ENCODE measurements at places on chromosomes 6 and 20.

GRCh38 chr6:136535017-136535765 lies 15.0 kb downstream of the MAP7 start:
- no peak for DNase-seq

- no peak for DNase-seq
These were observed 737.1 kb downstream of the DHX35 start for GRCh38 chr20:39699166-39699725.

- DNase-seq: no peak
These were observed 37.1 kb upstream of the UTRN start for GRCh38 chr6:144248003-144248402.

DNA sequence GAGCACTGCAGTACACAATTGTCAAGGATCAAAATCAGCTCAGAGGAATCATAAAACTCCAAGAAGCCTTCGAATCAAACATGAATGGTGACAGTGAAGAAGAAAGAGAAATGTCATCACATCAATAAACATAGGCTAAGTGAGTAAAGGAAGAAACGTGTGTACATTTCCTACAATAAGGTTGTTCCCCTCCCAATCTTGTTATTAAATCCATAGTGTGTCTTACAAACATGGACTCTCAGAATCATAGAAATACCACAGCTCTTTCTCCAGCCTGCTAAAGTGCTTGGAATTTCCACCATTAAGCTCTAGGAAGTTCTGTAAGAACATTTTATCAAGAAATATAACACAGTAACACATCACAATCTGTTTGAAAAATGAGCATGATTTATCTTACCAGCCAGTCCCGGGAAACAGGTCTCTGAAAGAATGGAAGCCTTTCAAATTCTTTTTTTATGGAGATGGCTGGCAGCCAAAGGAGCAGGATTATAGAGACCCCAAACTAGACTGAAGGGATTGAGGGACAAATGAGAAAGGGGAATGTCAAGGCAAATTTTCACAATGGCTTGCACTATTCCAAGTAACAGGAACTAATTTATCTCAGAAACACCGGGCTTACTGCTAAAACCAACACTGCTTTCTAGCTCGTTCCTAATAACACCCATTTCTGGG lies 4.5 kb upstream of the TNFAIP3 start:
- no peak for DNase-seq

Measured in stimulated activated CD4-positive, alpha-beta T cell treated with anti-CD3 and anti-CD28 coated beads, Interleukin-1b, Interleukin-23, amount 100 ng/mL, for 24 hours (primary cell).